ENCODE measurements at places on chromosomes 1 and 21.
A peak's percentile ranks its signal among the peaks of the same experiment; 100 is the strongest.

GRCh38 chr1:204628868-204629267, 56.7 kb downstream of the LRRN2 start:
- DNase-seq: no peak

- no peak for DNase-seq
These were observed 224.3 kb upstream of the GREM2 start for GRCh38 chr1:240836271-240836670.

DNA sequence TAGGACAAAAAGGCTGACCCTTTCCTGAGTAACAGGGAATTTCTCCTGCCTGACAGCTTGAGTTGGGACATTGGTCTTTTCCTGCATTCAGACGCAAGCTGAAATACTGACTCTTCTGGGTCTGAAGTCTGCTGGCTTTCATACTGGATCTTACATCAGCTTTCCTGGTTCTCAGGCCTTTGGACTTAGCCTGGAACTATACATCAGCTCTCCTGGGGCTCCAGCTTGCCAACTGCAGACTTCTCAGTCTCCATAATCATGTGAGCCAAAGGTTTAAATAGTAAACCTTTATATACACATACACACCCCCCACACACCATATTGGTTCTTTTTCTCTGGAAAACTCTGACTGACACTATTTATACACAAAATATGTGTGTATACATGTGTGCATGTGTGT, 59.0 kb upstream of the KCND3 start:
- no peak for DNase-seq

DNA sequence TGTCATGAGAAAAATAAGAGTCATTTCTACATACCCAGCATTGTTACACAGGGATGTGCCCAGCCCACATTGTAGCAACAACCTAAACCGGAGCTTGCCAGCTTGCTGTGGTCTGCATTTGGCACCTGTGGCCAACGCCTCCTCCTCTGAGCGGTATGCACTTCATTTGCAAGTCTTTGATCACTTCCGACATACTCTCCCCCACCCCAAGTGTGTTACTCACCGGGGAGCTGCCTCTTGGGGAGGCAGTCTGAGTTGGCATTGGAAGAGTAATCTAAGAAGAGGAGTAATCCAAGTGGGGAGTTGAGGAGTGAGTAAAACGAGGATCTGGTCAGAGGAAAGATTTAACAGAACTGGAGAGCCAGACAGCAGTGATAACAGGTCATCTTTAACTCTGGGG, 3.8 kb downstream of the BCL9 start:
- DNase-seq: no peak

GRCh38 chr1:116435806-116436610, 63.0 kb downstream of the ATP1A1 start:
- DNase-seq: no peak

GRCh38 chr1:151720974-151721787, at the start of gene RIIAD1:
Gene RIIAD1 (plus strand): TSS chr1:151721522. CDS start chr1:151721537, 15 bp downstream.
- peak; percentile 70 for DNase-seq

GRCh38 chr1:236151739-236152424, 9.5 kb downstream of the GPR137B start:
- DNase-seq: no peak

DNA sequence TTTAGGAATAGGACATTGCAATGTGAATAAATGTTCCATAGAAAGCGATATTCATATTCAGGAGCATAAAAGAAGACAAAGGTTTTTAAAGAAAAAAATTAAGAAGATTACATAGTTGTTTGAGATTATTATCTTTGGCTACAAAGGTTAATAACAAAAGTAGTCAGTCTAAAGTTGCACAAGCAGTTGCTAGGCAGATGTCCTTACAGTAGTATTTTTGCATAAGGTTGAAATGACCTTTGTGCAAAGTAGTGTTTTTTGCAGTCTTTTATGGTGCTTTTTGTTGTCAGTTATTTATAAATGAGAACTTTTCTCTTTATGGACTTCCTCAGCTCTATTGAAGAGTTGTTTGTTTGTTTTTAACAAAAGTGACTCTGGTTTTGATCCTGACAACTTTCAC, 447.8 kb downstream of the AMY1C start:
- DNase-seq: no peak

- DNase-seq: peak; percentile 63
These were observed 1.9 kb downstream of the ITPKB start for GRCh38 chr1:226736908-226737818.

DNA sequence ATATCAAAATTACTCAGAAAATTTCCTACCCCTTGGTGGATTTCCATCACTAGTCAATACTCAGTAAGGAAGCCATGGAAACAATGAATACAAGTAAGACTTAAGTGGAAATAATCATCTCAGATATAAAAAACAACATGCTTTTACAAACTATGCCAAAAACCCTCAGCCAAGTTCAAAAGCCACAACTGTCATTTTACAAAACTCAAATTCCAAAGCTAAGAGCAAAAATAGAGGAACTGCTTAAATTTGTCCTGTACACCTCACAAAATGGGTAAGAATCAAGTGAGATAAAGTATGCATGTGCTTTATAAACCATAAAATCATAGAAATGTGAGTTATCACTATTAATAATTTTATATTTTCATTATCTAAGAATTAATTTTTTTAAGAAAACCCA, 9.6 kb downstream of the TMCO1 start:
- DNase-seq: no peak

DNA sequence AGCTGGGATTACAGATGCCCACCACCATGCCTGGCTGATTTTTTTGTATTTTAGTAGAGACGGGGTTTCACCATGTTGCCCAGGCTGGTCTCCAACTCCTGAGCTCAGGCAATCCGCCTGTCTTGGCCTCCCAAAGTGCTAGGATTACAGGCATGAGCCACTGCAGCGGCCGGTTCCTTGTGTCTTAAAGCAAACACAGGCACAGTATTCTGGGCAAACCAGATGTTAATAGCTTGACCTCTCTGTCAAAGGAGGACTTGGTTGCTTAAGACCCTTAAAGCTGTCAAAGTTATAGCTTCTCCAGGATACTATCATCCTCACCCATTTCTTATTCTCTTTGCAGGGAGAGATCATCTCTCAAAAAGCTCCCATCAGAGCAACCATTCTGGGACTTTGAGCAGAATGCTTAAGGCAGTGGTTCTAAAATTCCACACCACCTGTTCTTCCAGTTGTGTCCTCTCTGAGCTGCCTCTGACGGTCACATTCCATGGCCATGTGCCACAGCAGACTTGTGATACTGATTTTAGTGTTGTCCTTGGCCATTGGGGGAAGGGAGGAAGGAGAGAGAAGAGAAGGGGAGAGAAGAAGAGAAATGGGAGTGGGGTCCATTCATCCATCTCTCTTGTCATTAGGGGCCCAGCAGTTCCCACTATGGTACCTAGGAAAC, 81.8 kb downstream of the PBX1 start:
- no peak for DNase-seq

DNA sequence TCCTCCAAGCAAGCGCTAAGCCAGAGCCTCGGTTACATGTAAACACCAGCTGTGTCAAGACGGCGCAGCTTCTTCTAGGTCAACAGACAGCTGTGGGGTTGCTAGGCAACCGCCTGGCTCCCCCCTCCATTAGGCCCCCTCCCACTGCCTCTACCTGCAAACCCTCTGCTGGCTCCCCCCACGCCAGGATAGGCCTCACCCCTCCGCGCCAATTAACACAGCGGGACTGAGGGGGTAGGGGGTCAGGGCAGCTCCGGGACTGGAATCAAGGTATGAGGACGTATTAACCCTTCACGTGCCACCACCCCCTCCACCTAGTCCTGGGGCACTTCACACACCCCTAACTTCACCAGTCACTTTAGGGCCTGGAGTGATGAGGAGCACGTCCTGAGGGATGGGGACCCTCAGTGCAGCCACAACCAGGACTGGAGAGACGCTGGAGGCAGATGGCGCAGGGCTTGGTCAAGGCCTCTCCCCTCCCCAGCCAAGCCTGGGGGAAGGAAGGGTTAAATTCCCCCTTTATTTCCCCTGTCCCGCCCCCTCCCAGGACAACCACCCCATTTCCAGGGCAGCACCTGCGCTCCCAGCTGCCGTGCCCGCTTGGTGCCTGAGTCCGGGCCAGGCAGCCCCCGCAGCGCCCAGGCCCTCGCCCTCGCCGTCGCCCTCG, 37.4 kb upstream of the WASF2 start:
- peak; percentile 88 for DNase-seq

DNA sequence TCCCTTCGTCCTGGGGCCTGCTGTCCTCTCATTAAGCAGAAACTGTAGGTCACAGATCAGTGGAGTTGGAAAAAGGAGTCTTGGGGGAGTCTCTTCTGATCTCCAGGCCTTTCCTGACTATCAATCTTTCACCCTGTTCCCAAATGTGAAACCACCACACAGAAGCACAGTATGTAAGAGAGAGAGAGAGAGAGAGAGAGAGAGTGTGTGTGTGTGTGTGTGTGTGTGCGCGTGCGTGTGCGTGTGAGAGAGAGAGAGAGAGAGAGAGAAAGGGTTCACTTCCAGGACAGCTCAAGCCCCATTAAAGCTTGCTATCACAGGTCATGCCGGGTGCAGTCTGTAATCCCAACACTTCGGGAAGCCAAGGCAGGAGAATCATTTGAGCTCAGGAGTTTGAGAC, 1.5 kb upstream of the TTC24 start:
- DNase-seq: no peak

- no peak for DNase-seq
These were observed 6.7 kb upstream of the EPHA8 start for GRCh38 chr1:22556391-22557104.

- no peak for DNase-seq
These were observed 127.3 kb downstream of the HLCS start for GRCh38 chr21:36839123-36839522.

DNA sequence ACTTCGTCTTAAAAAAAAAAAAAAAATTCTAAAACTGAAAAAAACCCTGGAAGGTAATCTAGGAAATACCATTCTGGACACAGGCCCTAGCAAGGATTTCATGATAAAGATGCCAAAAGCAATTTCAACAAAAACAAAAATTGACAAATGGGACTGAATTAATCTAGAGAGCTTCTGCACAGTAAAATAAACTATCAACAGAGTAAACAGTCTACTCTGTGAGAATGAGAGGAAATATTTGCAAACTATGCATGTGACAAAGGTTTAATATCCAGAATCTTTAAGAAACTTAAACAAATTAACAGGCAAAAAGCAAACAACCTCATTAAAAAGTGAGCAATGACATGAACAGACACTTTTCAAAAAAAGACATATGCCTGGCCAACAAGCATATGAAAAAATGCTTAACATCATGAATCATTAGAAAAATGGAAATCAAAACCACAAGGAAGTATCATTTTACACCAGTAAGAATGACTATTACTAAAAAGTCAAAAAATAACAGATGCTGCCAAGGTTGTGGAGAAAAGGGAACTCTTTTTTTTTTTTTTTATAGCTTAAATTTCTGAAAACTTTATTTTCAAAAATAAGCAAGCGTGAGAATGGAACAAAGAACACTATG, 29.4 kb upstream of the RNPC3 start:
- DNase-seq: no peak

GRCh38 chr1:16612332-16613172, 812 bp downstream of the NBPF1 start:
- peak; percentile 81 for DNase-seq

DNA sequence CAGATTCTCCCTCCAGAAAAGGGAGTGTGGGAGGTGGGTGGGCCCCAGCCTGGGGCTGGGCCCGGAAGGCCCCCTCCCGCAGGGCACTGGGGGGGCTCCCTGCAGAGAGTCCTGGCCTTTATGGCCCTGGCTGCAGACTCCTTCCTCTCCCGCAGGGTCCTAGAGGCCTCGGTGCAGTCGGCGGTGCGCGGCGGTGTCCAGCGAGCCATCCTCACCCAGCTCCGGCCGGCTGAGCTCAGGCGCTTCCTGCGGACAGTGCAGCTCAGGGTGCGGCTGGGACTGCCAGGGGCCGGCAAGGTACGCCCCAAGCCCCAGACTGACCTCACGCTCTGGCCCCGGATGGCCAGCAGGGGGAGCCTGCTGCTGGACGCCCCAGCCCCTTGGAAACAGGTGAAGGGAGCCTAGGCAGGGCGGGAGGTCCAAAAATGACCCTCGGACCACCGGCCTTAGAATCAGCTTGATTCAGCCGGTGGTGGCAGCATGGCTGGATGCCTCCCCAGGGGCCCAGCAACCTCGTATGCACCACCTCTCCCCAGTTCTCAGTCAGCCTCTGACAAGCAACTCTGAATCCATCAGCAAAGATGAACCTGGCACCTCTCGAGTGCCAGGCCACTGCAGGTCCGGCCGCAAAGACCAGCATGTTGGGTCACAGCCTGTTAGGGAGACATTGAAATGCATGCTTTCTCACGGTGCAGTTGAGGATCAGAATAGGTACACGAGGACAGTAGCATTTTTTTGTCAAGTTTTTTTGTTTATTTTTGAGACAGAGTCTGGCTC, 20.6 kb downstream of the MTHFR start:
- peak; percentile 77 for DNase-seq

- no peak for DNase-seq
These were observed 3.8 kb downstream of the PLA2G2A start for GRCh38 chr1:19975423-19976193.

GRCh38 chr1:186002406-186002805, 268.2 kb downstream of the HMCN1 start:
- DNase-seq: no peak

- no peak for DNase-seq
These were observed 16.8 kb downstream of the PLXNA2 start for GRCh38 chr1:208227366-208227765.

GRCh38 chr1:104132382-104132973, 382.8 kb downstream of the AMY1C start:
- DNase-seq: no peak

GRCh38 chr21:29025328-29025713, 853 bp downstream of the USP16 start:
- no peak for DNase-seq

- no peak for DNase-seq
These were observed 245.6 kb downstream of the FOXD2 start for GRCh38 chr1:47683401-47683800.

DNA sequence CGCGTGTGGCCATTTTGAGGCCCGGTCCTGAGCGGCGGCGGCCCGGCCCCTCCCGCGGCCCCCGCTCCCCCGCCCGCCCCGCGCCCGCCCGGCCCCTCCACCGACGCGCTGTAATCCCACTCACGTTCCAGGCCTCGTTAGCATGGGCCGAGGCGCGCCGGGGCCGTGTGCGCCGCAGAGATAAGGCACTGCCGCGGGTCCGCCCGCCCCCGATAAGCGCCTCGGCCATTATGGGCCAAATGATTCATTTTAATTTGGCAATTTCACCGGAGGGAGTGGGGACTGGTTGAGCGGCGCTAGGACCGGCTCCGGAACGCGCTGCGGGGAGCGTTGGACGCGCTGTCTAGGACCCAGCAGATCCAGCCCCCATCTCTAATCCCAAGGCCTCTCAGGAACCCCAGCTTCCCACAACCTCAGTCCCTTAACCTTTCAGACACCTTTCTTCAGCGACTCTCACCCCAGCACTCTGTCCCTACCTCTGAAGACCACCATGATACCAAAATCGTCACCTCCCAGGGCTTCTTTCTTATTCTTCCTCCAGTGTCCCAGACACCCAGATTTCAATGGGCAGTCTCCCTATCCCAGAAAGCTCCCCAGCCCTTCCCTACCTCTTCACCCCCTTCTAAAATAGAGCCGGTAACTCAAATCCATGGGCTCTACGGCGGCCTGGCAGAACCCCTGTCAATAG, at the start of gene TAL1:
TAL1 (minus strand) TSS at position 39 of the 688 bp plus-strand sequence. CDS start 6,337 bp downstream, outside the sequence.
- DNase-seq: no peak

- no peak for DNase-seq
These were observed 3.5 kb downstream of the RGL1 start for GRCh38 chr1:183808296-183809027.

Data from right forelimb (tissue), 1 donor.